Activated T-helper 17 cell treated with anti-CD3 and anti-CD28 coated beads, Interleukin-2, amount 50 U/mL, for 72 hours (primary cell): ENCODE measurements at places on chromosomes 11 and 22. TPM values are rescaled to one million over a fixed set of nuclear protein-coding genes. Genes with fewer than 3 reads are reported as not detected.
A peak's percentile ranks its signal among the peaks of the same experiment; 100 is the strongest.

GRCh38 chr22:43487311-43488030 lies 75.7 kb downstream of the MPPED1 start:
- ATAC-seq = no peak

DNA sequence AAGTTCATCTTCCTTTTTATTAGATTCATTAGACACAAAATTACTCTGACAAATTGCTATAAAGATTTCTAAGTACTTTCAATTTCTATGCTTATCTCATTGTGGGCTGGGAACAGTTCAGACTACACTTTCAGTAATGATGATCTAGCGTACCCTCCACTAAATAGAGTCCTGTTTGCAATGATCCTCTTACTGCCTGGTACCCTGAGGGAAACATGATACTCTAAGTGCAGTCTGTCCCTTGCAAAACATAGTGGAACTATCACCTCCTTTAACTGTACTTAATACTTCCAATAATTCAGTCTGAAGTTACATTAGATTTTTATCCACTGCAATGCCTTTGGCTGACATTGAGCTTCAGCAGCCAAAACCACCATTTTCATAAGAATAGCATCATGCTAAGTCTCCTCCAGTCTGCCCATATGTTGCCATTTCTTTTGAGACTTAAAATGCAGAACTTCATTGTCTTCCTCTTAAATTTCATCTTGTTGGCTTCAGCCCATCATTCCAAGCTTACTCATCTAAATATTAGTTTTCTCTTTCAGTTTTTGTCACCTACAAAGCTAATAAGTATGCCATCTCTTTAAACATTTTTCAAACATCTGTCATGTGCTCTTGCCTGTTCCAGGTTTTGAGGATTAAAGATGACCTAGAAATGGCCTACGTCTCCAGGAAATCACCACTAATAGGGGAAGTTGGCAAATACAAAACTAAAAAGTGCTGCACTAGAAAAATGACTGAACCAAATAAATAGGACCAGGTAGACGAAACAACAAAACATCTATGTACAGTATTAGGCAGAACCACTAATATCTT lies 55.5 kb downstream of the PAK1 start:
- no peak for ATAC-seq

DNA sequence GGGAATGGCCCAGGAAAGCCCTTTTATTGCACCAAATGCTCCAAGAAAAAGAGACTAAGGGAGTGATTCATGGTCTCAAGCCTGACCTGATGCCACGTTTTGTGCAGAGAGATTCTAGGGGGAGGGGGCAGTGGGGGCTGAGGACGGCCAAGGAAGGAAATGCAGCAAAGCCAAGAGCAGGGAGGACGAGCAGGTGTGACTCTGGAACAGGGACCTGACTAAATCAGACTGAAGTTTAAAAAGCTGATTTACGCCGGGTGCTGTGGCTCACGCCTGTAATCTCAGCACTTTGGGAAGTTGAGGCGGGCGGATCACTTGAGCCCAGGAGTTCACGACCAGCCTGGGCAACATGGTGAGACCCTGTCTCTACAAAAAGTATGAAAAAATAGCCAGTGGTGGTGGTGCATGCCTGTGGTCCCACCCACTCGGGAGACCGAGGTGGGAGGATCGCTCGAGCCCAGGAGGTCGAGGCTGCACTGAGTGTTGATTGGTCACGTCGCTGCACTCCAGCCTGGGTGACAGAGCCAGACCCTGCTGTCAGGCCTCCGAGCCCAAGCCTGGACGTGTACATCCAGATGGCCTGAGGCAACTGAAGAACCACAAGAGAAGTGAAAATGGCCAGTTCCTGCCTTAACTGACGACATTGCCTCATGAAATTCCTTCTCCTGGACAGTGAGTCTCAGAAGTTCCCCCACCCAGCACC lies 10.8 kb upstream of the IFITM3 start:
- no peak for ATAC-seq

GAL3ST3 gene
- total RNA-seq = 0.45 TPM

PRG3 gene
- not detected for total RNA-seq

DNA sequence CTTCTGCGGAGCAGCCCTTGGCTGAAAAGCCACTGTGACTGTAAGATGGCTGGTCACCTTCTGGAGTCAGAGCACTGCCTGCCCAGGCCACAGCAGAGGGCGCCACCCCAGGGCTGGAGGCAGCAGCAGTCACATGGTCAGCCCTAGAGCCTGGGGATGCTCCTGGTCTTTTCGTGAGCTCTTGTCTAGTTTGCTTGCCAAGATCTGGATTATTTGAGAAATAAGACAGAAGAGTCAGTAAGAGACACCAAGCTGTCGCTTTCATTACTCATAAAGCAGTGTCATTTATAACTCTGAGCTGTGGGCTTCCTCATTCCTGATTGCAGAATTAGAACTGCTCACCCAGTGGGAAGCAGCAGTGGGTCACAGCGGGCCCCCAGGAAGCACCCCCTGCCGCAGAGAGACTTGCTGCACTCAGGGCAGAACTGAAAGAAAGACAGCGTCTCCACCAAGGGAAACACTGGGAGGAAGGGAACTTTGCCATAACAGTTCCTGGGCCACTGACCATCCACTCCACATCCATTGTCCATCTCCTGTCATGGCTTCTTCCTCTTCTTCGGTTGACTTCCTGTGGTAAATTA lies 56.7 kb downstream of the PPP6R2 start:
- ATAC-seq = peak; percentile 80

DNA sequence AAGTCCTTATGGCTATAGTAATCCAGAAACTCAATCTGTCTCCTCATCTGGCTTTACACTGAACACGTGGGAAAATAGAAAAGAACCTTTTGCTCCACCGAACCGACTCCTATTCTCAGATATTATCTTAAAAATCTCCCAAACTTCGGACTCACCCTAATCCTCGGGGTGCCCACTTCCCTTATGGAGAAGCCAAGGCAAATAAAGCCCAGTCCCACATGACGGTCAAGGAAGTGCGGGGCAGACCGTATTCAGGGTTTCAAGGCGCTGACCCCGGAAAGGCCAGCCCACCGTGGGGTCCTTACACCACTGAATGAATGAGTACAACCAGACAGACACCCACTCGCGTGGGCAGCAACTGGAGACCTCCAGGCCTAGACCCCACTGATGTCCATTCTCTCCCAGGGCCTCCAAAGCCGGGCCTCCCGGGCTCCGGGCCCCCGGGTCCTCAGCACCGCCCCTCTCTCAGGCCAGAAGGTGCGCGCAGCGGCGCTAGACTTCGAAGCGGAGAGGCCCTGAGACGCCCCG lies 489 bp downstream of the NUP98 start:
- peak; percentile 29 for ATAC-seq

GRCh38 chr11:640021-640706 lies 3.1 kb downstream of the DRD4 start:
- ATAC-seq = peak; percentile 39
